ENCODE measurements at places on chromosomes 5 and 9.

- no peak for DNase-seq
Observed at GRCh38 chr5:122674385-122674784, 100.5 kb upstream of the SNX2 start.

GRCh38 chr9:137397675-137398423, 25.1 kb downstream of the EXD3 start:
- DNase-seq = no peak

DNA sequence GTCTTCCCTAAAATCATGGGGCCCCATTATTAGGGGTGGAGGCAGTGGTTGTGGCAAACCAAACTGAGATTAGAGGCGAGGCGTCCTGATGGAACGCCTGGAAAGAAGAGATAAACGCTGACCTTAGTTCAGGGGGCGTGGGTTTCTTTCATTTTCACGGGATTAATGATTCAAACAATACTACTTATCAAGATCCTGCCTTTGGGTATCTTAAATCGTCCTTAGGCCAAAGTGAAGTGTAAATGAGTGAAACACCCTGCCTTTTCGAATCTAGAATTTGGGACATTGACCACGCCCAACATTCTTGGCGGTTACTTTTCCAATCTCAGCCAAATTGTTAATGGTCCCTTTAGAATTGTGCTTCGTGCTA, 1.0 kb upstream of the UBTD2 start:
- DNase-seq = no peak

DNA sequence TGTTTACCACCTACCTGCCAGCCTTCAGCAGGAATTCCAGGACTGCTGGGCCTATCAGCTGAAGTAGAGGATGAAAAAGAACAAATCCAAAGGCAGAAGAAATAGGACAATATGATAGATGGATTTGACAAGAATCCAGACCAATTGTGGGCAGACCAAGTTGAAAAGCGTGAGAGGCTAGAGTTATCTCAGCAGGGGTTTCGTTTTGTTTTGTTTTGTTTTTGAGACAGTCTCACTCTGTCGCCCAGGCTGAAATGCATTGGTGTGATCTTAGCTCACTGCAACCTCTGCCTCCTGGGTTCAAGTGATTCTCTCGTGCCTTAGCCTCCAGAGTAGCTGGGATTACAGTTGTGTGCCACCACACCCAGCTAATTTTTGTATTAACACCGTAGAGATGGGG, 113.2 kb downstream of the PALM2AKAP2 start:
- no peak for DNase-seq

DNA sequence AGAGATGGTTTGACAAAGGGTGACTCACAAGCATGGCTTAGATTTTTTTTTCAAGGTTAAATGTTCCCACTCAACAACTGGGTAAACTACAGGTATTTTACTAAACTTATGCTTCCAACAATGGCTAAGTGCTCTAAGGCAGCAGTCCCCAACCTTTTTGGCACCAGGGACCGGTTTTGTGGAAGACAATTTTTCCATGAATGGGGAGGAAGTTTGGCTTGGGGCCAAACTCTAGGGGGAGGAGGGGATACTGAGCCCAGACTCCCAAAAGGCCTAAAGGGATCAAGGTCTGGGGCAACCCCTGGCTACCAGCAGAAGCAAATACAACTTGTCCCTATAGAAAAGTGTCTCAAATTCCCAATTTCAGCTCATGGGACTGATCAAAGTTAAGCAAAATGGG, 32.0 kb upstream of the HSD17B3 start:
- no peak for DNase-seq

GRCh38 chr9:87872079-87872624, 10.5 kb upstream of the SPATA31E1 start:
- DNase-seq = no peak

GRCh38 chr5:157476702-157477408, 16.8 kb downstream of the NIPAL4 start:
- DNase-seq = no peak

DNA sequence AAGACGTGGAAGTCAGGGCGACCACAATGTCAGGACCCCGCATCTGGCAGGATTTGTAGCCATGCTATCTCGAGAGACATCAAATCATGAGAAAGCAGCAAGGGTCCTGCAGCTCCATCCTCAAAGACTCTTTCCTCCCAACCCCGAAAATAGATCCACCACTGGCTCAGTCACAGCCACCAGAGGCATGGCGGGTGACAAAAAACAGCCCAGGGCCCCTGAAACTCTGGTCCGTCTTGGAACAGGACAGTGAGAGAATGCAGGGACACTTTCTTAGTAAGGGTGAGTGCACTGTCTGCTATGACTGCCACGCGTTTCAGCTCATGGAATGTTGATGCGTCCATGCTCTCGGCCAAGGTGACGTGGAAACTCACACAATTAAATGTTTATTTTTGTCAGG, 220.9 kb downstream of the IRX2 start:
- DNase-seq = no peak

DNA sequence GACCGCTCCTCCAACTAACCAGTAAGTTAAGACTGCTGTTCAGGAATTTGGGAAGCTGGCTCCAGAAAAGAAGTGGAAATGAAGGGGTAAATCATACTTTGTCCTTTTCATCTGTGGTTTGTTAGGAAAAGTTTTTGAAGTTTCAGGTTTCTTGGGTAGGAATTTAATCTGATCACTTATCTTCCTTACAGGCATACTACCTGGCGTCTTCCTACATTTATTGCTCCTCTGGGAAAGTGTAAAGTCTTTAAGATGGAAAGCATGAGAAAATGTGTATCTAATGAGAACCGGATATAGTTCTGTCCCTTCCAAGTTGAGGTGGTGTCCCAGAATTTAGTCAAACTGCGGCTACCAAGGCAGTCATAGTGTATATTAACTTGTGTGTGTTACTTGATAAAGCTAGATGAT, 1.3 kb downstream of the RASA1 start:
- DNase-seq = no peak

- DNase-seq = no peak
Observed at GRCh38 chr9:133523106-133523505, 1.7 kb downstream of the MYMK start.

Data from stimulated activated CD8-positive, alpha-beta memory T cell treated with anti-CD3 and anti-CD28 coated beads, Interleukin-7, amount 100 ng/mL, for 1 hour (primary cell).